ENCODE measurements at places on chromosomes 13 and 19. TPM values are rescaled to one million over a fixed set of nuclear protein-coding genes. Genes with fewer than 3 reads are reported as not detected.

The ZNF433 gene
- total RNA-seq: 15.1 TPM

The TYROBP gene
- total RNA-seq: 3.1 TPM

GRCh38 chr19:3365836-3366752 lies at the start of gene NFIC:
NFIC (plus strand) TSS chr19:3366583; CDS start chr19:3366637, 54 bp downstream.
- DNase-seq: peak; percentile 85

GRCh38 chr13:114131583-114132418 lies 622 bp downstream of the RASA3 start:
- DNase-seq: no peak

The CDC42EP5 gene
- total RNA-seq: 3.9 TPM

DNA sequence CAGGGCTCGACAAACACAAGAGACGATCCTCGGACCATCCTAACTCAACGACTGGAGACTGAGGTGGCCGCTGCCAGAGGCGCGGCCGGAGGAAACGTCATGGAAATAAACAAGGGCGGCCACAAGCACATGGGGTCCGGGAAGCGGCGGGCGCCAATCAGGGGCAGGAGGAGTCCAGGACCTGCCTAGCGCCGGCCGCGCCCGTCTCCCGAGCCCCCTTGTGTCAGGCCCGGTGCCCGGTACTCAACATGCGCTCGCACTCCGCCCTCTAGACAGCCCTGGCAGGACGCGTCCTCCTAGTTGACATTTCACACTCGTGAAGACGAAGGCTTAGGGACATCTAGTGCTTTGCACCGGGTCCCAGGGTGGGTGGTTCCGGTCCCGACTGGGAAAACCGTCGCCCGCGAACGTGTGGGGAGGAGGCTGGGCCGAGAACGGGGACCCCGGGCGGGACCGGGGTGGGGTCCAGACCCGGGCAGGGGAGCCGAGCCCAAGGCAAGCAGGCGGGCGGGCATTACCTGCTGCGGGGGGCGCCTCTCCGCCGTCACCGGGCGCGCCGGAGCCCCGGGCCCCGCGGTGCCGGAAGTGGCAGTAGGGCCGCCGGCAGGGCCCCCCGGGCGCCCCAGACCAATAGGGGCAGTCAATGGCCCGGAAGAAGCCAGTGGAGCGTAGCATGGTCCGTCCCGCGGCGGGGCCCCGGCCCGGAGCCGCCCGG lies 442 bp downstream of the REXO1 start:
- DNase-seq: no peak

The ZNF888 gene
- 3.4 TPM for total RNA-seq

GRCh38 chr13:52852444-52852843 lies 4.0 kb upstream of the PCDH8 start:
- DNase-seq: no peak

All from cerebellum (tissue), 4 donors.